ENCODE measurements at places on chromosomes 2 and 18.
A peak's percentile ranks its signal among the peaks of the same experiment; 100 is the strongest.

DNA sequence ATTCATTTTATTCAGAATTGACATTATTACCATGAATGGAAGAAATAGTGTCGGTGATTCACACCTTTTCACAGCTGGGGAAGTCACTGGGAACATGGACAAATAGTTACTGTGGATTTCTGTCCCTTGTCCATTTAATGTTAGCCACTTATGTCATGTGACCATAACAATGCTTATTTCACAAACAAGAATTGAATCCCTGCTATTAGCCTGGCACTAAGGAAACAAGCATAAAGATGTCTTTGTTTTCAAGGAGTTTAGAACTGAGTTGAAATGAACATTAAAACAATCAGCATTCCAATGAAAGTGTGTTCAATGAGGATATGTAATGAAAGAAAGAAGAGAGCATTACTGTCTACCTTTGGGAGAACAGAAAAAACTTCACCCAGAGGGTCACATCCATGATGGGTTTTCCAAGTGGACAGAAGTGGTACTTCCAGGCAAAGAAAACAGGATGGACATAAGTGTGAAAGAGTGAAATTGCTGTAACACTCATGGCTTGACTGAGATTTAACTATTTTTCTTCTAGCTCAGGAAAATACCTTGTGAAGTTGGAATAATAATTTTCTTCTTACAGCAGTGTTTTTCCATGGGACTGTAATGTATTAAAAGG is 324.5 kb upstream of the UBE2E3 start:
- DNase-seq: no peak

DNA sequence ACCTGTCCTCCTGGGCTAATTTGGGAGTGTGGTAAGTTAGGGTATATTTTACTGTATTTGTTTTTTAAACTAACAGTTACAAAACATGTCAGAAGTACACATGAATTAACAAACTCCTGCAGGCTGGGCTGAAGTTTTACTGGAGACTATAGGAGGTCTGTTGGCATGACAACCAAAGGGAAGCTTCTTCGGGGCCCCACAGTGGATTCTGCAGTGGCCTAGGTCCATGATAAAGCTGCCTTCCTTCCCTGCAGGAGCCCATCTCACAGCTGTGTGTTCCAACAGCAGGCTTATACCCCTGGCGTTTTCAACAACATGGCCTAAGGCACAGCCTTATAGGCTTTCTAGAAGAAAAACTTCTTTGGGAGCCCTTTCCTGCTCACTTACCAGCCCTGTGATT is 128.0 kb upstream of the SETBP1 start:
- DNase-seq: no peak

- peak; percentile 77 for DNase-seq
These were observed 5.4 kb downstream of the SPR start for GRCh38 chr2:72892506-72893173.

GRCh38 chr2:175005733-175006264 is 618 bp upstream of the CHN1 start:
- DNase-seq: no peak

- DNase-seq: no peak
These were observed 33.2 kb upstream of the SLC40A1 start for GRCh38 chr2:189613650-189614420.

DNA sequence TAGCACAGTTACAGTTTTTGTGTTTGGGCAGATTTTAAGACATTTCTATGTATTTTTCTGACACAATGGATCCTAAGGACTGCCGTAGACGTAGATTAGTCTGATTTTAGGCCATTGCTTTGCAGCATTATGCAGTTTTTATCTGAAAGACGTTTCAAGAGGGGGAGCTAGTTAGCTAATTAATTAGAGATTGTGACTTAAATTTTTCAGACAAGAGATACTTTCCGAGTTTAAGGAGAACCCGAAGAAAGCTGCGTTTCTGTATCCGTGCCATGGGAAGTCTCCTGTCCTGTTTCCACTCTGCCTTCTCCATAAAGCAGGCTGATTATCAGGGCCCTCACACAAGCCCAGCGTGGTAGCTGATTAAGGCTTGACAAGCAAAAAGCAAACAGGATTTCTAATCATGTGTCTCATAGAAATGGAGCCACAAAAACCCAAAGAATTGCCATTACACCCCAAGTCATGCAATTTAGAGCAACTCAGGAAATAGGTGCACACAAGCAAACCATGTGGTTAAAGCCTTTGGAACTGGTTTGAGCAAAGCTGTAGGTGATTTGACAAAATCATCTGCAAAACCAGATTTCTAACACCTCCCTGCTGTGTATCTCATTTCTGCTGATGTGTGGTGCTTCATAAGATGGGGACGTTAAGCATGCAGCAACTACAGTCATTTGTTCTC is 808.1 kb downstream of the RNF144A start:
- DNase-seq: no peak

DNA sequence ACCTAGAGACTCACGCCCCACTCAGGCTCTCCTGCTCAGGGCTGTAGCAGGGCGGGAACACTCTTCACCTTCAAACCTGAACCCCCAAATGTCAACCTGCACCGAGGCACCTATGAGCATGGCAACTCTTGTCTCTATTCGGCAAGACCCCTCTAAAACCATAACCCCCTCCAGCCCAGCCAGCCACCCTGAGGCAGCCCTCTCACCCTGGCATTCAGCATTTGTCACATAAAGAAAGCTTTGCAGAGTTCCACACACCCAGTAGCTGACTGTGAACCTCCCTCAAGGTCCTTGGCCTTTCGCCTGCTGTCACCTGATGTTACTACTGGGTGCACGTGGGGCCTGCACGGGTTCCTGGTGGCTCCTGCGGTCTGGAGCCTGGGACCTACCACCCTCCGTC is 97.2 kb upstream of the ALKAL2 start:
- DNase-seq: no peak

DNA sequence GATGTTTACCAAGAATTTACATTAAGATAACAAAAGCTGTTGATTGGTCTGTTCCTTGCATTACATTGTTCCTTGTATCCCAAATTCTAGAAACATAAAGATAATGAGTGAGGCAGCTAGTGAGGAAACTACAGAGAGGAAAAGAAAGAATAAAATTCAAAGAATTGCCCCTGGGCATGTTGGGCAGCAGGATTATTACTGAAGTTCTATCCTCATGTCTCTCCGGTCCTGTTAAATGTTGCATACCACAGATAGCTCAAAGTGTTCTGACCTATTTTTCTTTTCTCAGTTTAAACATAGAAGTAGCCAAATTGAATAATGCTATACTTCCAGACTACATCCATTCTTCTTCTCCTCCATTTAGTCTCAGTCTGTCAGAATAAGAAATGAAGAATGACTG is 58.2 kb upstream of the DYNC1I2 start:
- no peak for DNase-seq

DNA sequence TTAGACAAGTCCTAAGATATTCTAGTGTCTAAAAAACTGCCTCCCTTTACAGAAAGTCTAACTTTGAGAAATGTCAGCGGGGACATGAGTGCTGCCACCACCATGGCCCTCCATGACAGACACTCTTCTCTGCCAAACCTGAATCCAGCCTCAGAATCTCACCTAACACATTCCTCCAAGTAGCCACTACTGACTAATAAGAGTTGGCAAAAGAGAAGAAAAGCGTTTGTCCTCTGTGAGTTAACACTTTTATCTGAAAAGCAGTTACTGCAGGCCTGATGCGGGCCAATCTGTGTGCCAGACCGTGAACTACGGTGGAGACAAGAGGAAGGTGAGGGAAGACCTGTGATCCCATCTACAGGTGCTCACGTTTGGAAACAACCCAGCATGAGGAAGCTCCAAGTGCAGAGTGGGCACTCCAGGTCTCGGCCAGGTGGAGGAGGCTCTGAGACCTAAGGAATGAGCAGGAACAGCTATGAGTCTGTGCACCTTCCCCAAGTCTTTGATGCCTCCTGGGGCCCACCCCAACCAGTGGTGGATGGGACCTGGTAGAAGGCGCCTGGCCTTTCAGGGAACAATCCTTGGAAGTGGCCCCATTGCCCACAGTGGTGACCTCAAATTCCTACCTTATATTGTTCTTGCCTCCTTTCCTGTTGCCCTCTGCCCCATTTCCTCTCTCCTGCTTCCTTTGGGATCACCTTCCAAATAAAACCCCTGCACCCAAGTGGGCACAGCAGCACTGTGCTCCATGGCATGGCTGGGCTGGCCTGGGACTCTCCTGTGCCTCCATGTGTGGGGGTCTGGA is 91.6 kb downstream of the BIN1 start:
- DNase-seq: no peak

GRCh38 chr18:10230072-10230471 is 224.4 kb upstream of the APCDD1 start:
- peak; percentile 4 for DNase-seq

Measured in dermis microvascular lymphatic vessel endothelial cell (primary cell).